Activated T-cell treated with anti-CD3 and anti-CD28 coated beads, Interleukin-2, amount 50 U/mL, for 48 hours (primary cell): ENCODE measurements at places on chromosomes 5 and 9.
A peak's percentile ranks its signal among the peaks of the same experiment; 100 is the strongest.

- no peak for DNase-seq
Observed at GRCh38 chr5:34500236-34500847, 155.8 kb upstream of the RAI14 start.

- DNase-seq = no peak
Observed at GRCh38 chr5:110727025-110727314, 499 bp upstream of the TMEM232 start.

DNA sequence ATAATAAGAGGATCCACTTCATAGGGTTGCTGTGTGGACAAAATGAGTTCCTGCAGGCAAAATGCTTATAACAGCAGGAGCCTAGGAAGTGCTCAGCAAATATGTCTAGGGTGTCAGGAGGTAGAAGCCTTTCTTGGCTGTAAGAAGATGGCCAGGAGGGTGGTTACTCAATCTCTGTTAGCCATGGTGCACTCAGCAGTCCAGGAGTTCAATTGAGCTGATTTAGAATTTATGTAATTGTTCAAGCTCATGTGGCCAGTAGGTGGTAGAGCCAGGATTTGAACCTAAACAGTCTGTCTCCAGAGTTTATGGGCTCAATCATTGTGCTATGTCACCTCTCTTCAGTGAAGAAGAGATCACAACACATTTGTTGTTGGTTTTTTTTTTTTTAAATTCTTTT is 381.2 kb downstream of the KIF4B start:
- DNase-seq = no peak

DNA sequence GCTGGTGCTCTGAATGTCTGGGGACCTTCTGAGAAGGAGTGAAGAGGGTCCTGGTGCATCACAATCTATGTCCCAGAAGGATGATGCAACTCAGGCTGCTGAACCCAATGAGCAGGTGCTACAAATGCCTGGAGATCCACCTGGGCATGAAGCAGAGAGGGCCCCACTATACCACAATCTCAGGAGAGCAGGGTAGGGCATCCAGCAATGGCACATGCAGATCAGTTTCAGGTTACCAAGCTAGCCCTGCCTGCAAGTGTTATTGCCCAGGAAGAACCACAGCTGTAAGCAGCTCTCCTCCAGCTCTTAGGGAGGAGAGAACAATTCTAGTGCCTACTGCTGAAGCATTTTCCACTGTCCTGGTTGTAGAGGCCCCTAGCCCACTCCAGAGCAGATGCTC is 389.2 kb upstream of the TNC start:
- no peak for DNase-seq

GRCh38 chr5:16578474-16578883 is 38.3 kb downstream of the RETREG1 start:
- no peak for DNase-seq

- peak; percentile 68 for DNase-seq
Observed at GRCh38 chr5:95823738-95824609, 1.4 kb upstream of the GLRX start.

DNA sequence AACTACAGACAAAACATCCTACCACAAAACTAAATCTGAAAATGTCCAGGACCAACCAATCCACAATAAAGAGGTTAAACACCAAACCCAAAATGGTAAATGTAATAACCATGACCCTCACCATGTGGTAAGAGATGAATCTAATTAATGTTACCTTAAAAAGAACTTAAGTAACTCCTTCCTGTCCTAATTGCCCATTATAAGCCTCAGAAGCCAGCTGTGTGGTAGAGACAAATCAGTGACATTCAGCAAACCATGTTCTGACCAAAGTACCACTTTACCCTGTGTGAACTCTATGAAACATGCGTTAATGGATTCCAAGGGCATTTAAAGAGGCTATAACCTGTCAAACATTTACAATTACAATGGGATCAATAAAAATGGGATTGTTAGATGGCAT is 25.0 kb downstream of the LPAR1 start:
- no peak for DNase-seq

DNA sequence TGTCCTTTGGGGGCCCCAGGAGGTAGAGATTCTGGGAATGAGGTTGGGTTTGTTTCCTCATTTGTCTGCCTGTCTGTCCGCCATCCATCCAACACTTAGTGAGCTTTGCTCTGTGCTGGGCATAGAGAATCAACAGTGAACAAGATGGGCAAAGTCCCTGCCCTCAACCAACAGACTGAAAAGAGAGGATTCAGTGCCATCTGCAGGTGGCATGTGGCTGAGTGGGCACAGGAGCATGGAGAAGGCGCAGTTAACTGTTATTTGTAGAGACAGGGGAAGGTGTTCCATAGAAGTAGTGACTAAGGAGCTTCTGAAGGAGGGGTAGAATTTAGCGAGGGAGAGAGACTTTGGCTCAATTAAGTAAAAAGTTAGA is 23.1 kb downstream of the POLR1E start:
- no peak for DNase-seq

GRCh38 chr5:179815491-179816249 is 5.0 kb upstream of the SQSTM1 start:
- DNase-seq = no peak

- DNase-seq = no peak
Observed at GRCh38 chr5:132143148-132143547, 69.6 kb downstream of the CSF2 start.

- DNase-seq = no peak
Observed at GRCh38 chr9:132914924-132915323, 29.5 kb downstream of the TSC1 start.

DNA sequence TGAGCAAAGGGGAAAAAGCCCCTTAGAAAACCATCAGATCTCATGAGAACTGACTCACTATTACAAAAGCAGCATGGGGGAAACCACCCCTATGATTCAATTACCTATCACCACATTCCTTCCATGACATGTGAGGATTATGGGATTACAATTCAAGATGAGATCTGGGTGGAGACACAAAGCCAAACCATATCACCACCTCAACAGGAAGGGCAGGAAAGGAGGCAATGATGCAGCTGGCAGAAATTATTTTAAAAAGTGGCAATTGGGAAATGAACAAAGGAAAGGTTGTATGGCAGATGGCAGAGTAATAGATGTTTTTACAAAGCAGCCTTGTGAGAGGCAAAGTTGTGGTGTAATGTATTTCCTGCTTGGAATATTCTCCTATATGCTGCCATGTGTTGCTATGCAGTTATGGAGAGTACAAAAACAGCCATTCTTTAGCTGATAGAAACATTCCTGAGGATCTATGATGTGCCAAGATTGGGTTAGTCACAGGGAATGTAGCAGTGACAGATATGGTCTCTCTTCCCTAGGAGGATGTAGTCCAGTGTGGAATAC is 138.8 kb downstream of the SMC2 start:
- no peak for DNase-seq

GRCh38 chr9:124191691-124192395 is 65.9 kb upstream of the NEK6 start:
- DNase-seq = no peak

DNA sequence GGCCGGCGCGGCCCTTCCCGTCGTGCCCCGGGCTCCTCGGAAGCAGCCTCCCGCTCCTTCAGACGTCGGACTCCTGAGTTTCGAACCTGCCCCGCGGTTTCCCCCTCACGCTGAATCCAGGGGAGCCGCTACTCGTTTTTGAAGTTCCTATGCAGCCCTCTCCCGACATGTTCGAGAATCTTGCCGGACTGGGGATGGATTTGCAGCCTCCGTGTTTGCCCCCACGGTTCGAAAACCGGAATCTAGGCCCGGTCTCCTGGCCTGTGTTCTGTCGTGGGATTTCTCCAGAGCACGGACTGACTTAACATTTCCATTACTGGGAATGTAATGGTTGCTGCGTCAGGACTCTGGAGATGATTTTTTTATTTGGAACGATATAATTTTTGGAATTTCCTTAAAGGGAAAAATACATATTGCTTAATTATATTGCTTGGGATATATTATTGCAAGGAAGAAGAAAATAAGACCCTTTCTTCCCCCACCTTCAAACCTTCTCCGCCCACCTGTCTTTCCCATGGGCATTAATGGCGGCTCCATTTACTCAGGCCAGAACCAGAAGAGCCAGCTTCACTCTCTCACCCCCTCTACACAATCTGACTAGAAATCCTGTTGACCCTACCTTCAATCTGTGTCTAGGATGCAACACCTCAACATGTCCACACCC is 8.5 kb upstream of the MGAT1 start:
- DNase-seq = no peak

- no peak for DNase-seq
Observed at GRCh38 chr5:145204743-145205142, 630.4 kb downstream of the PRELID2 start.

DNA sequence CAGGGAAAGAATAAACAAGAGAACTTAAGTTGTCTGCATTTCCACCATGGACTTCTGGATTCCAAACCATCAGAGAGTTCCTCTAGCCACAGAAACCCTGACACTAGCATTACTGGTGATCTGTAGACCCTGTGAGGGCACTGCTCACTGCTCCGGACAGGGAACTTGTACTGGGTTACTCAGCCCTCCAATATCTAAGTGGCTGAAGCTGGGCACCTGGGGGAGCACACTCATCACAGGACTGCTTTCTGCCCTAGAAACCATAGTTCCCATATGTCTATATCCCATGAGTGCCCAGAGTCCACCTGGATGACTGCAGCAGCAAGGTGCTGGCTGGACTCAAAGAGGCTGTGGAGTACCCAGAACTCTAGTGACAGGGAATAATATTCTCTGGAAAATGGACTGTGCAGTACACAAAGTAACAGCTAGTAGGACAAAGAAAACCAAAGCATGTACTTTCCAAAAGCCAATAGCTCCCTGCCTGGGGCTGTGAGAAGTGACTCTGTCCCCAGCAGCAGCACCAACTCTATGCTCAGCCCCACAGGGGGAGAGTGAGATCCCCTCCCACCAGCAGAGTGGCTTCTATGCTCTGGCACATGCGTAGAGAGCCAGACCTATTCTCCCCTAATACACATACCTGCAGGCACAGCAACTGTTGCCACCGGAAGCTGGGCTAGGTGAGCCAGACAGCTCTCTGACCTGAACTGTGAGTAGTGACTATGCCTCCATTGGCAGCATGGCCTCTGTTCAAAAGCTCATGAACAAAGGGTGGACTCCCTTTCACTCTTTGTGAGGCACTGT is 472.9 kb upstream of the FTMT start:
- no peak for DNase-seq

DNA sequence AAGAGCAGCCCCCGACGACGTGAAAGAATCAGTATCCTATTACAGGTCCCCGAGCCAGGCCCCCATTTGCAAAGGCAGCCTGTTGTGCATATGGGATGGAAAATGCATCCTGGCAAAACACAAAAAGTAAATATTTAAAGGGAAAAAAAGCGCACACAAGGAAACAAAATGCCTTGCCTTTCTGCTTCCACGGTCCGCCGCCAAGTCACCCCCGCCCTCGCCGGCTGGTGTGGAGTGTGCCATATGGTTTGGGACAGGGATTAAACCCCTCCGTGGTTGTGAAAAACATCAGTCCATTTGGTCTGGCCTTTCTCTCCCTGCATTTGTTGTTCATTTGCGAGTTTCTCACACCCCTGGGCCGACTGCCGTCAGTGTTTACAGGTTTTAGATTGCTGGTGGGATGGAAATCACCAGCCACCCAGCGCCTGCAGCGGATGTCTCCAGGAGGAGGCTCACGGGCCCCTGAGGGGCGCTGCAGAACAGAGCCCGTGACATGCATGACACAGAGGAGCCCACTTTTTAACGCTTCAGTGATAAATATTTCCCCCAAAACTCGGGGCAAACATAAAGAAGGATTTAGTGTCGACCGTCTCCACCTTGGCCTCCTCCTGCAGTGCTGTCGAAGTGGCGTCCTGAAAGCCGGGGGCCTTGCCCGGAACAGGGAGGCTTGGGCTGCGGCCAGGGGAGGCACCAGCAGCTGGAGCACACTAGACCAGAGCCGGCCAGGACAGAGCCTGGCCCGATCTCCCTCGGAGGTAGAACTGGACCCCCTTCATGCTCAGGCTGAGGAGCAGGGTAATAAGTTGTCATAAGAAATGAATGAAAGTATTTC is 161.5 kb downstream of the HSD17B3 start:
- no peak for DNase-seq

DNA sequence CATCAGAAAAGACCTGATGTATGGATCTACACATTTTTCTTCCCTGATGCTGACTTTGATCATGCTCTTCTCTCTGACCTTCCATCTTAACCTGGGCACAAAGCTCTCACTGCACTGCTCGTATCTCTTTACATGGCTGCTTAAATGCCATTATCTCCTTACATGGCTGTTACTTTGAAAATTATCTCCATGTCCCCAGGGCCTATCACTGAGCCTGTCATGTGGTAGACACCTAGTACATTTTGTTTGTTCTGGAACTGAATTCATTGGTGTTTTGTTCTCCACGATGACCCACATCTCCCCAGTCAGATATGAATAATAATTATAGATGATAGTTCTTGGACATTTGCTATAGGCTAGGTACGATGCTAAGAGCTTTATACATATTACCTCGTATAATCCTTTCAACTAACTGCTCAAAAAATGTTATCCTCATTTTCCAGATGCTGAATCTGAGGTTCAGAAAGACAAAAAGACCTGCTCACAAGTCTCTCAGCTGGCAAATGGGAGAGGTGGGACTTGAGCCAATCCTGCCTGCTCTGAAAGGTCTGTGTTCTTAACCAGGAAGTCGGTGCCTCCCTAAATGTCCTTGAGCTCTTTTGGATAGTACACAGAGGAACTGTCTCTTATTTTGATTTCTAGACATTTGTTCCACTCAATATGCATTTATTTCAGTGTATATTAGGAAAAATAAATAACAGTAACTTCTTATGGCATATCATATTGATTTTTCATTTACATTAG is 9.8 kb upstream of the CPEB4 start:
- no peak for DNase-seq

DNA sequence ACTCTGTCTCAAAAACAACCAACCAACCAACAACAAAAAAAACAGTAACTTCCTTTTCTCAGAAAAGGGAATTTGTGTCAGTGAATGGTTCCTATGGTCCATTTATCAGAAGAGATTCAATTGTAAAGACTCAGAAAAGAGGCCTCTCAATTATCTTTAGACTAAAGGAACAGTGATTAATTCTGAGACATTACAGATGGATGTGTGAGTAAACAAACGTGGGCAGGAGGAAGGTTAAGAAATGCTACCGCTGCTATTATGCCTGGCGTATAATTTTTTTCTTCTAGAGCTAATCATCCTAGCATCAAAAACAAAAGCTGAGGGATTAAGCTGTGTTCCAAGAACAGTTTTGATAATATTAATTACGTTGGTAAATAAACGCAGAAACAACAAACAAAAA is 52.9 kb upstream of the JMY start:
- no peak for DNase-seq

DNA sequence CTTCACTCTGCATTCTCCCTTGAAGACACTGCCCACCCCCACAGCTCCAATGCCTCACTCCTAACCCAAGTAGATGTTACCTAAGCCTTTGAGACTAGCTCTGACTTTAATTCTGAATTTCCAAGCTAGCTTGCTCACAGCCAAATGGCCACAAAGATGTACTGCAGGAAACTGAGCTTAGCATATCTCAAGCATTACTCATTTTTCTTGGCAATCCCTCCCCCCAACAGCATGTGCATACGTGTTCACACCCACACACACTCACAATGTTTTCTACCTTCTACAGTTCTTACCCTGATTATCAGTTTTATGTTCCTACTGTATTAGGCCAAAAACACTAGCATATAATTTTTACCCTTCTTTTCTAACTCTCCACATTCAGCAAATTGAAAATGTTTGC is 13.7 kb upstream of the GRIA1 start:
- no peak for DNase-seq
